ENCODE measurements at places on chromosomes 11 and 22.

DNA sequence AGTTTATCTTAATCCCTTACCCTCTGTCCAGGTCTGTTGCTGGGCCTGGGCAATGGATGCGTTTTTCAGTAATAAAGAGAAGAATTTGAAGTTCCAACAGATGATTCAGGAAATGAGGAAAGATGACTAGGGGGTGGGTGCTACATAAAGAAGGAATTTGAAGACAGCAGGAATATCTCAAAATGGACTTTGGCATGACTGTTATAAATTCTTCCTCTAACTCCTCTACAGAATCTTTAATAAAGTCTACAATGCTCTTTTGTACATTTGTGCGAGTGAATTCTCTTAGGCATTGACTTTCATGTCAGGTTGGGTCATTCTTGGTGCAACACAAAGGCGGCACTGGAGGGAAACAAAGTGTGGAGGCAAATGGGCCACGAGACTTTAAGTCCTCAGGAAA is 35.1 kb upstream of the PRSS23 start:
- no peak for DNase-seq

- DNase-seq, result no peak
These were observed 663.9 kb downstream of the DLG2 start for GRCh38 chr11:84963240-84963639.

DNA sequence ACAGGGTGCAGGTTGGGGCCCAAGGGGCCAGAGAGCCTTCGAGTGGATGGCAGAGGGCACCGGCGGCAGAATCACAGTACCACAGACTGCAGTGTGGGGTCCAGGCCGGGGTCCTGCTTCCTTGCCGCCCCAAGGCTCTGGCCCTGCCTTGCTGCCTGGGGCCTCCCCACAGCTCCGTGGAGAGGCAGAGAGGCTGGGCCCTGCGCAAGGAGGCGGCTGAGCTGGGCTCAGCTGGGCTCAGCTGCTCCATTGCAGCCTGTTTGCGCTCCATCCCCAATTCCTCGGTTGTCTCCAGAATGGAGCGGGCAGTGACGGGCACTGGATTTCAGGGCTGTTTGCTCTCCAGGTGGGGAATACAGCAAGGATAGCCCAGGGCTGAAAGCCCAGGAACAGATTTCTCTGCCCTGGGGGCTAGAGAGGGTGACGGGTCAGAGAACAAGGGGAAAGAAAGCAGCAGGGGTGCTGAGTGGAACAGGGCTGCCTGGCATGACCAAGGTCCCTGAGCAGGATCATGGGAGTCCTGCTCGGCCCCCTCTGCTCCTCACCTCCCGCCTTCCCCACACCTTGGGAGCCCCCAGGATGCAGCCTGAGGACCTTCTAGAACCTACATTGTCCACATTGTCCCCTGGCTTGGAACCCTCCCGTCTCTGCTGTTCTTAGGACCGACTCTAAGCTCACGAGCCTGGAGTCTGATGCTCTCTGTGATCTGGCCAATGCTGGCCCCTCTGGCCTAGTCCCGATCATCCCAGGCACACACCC is 18.9 kb downstream of the MRGPRG start:
- no peak for DNase-seq

DNA sequence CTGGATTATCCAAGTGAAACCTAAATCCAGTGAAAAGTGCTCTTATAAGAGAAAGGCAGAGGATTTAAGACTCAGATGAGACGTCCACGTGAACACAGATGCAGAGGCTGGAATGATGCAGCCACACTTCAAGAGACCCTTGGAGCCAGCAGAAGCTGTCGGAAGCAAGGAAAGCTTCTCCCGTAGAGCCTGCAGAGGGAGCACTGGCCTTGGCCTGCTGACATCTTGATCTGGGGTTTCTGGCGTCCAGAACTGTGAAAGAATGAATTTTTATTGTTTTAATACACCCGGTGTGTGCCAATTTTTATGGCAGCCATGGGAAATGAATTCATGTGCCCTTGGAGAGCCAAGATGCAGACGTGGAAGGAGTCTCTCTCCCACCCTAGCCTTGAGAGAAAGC is 407.0 kb upstream of the B3GAT1 start:
- DNase-seq, result no peak

- DNase-seq, result no peak
These were observed 88.4 kb downstream of the ARHGAP8 start for GRCh38 chr22:44840611-44841322.

DNA sequence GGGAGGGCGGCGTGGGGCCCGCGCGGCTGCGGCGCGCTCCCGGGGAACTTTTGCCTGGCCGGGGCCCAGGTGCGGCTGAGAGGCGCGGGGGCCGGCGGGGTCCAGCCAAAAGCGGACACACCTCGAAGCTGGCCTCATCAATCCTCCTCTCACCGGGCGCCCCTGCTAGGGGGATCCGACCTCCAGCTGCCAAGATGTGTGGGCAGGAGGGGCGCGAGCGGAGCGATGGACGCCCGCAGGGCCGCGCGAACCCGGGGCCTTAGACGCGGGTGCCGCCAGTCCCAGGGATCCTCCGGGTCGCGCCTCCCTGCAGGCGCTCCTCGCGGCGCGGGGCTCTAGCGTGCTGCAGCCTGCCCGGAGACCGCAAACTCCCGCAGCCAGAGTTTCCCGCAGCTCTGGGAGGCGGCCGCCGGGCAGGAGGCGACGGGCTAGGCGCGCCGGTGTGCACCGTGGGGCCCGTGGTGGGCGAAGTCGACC is 785 bp downstream of the IGSF9B start:
- DNase-seq, result no peak

DNA sequence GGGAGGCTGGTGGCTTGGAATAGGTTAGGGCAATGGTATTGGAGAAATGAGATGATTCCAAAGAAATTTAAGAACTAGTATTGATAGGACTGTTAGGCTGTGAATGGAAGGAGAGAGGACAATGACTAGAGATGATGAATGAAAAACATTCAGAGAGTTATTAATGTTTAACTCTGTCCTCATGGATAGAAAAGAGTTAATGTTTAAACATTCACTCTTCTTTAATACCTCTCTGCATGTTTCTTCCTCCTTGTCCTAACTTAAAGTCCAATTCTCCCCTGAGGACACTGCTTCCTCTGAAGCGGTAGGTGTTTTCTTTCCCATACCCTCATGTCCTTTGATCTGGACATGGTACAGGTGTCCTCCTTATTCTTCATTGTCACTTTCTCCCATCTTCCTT is 13.4 kb downstream of the CHEK1 start:
- DNase-seq, result no peak

DNA sequence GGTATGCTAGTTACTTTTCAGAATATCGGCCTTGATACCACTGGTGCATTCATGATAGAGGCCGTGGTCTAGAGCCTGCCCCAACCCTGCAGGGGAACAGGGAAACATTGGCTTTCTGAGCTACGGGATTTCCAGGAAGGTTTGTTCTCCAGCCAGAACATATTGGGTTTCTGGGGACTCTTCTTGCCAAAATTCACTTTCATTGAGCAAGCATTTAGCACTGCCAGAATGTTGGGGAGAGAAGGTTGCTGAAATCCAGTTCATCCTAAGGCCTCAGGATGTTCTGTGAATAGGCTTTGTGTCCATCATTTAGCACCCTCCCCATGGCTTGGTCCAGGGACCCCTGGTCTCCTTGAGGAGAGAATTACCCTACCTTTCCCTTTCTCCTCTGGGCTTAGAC is 36.7 kb downstream of the DRG1 start:
- no peak for DNase-seq

DNA sequence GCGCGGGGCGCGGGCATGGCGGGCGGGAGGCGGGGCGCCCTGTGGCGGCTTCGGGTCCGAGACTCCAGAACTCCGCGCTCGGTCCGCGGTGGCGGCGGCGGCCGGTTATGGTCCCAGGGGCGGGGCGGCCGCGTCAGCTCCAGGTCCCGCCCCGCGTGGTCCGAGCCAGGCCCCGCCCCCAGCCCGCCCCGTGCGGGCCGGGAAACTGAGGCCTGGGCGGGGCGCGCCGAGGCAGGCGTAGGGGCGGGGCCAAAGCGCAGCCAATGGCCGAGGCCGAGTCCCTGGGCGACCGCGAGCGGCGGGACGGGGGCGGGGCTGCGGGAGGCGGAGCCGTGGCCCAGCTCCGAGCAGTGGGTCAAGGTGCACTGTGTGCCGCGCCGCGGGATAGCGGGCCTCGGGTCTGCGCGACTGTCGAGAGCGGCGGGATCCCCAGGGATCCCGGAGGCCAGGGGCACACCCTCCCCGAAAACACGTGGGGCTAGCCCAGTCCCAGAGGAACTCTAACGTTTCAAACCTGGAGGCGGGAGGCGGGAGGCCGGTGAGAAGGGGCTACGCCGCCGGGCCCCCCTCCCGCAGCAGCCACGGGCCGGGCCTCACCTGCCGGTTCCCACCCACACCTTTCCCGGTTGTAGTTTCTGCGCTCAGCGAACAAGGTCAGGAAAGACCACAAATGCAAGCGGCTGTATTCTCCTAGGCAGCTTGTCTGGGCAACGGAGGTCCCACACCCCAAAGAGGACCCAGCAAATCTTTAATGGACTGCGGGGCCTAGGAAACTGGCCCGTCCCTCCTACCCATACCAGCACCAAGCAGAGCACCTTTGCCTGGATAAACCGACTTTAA is at the start of gene SLC25A1:
Gene SLC25A1, minus strand, starts transcription at position 80 of the 840 bp plus-strand sequence. Its CDS starts 63 bp downstream, at position 17.
- DNase-seq, result peak; percentile 85

DNA sequence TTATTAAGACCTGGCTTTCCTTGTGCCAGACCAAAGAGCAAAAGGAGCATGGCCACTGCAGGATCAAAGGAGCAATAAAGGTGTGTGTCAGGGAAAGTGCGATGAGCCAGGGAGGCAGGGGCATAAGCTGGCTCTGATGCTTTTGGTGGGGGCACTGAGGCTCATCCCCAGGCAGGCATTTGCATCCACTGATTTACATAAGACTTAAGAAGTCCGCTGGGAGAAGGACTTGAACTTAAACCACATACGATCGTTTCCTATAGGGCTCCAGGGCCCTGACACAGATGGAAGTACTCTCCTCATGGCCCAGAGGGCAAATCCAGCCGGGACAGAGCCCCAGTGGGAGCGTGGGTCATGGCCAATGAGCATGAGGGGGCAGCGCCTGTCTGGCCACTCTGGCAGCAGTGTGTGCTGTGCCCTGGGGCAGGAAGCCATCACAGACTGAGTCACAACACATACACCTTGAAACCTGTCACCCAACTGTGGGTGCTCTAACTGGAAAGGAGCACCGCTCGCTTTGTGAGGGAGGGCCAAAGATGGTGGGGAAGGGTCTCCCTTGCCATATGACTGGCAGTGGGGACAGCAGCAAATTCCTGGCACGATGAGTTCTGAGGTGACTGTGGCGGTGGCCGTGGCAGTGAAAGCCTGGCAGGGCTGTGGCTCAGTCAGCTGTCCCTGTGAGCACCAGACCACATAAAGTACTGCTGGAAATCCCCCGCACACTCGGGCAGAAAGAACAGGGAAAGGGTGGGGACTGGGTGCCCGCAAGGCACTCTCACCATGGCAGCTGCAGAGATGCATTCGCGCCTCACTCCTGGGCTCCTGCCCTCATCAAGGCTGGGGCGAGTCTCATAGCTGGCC is 79.4 kb upstream of the LMO1 start:
- DNase-seq, result no peak

- no peak for DNase-seq
These were observed 10.8 kb downstream of the RPS13 start for GRCh38 chr11:17066691-17067090.

DNA sequence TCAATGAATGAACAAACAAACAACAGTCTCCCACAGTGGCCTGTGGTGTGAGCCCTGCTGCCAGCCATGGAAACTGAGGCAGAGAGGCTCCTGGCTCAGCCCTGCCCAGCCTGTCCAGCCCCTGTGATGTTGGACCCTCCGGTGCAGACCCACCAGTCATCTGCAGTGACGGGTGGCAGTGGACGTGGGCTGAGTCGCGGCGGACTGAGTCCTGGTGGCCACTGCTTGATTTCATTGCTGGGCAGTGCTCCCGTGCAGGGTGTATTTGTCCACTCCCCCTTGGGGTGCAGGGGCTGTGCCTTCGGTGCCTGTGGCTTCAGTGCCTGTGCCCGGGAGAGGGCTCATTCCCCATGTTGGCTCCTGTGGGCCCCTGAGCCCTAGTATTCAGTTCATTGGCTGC is 31.9 kb upstream of the MUC5AC start:
- DNase-seq, result no peak

DNA sequence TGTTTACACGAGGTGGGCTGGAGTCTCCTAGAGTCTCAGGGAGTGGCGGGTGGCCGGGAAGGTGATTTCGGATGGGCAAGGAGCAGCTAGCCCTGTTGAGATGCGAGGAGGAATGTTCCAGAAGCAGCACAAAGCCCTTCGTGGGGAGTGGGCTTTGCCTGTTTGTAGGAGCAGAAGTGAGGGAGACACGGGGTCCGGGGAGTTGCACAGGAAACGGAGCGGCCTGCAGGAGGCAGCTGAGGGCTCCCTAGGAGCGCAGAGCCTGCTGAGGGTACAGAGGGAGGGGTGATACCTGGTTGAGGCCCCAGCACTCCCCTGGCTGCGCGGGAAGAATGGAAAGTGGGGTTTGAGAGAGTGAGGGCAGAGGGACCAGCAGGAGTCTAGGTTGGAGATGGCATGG is 847.2 kb downstream of the TBC1D22A start:
- no peak for DNase-seq

- DNase-seq, result no peak
These were observed 73.3 kb downstream of the PARVB start for GRCh38 chr22:44097263-44098020.

- DNase-seq, result no peak
These were observed 965 bp downstream of the OSBPL5 start for GRCh38 chr11:3164138-3164551.

DNA sequence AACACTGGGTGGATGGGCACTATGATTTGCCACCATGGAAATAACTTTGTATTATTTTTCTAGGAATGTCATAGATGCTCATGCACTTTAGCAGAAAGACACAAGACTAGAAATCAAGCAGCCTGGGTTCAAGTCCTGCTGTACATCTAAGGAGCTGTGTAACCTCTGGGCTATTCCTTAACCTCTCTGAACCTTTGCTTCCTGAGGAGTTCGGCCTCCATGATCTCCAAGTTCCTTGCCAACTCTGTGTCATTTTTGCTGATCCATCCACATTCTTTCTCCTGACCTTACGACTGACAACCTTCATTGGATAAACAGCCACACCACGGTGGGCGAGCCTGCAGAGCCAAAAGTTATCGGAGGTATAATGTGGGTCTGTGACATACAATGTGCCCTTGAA is 24.1 kb downstream of the ETS1 start:
- no peak for DNase-seq

GRCh38 chr11:93653080-93653479 is 8.4 kb upstream of the CEP295 start:
- DNase-seq, result no peak

- DNase-seq, result no peak
These were observed 94.8 kb downstream of the BDNF start for GRCh38 chr11:27605422-27605821.

DNA sequence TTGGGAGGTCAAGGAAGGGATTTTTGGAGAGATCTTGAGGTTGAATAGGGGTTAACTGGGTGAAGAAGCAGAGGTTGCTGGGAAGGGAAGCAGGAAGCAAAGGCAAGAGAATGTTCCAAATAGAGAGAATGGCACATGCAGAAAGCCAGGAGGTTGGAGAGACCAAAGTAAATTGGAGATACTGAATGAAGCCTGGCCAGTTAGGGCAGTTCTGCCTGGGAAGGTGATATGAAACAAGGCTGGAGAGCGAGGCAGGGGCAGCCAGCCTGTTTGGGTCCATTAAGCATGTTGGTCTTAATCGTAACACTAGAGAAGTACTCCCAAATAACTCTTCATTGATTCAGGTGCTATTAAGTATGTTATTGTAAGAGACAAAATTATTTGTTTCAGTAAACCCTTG is 48.2 kb downstream of the ZNF143 start:
- DNase-seq, result no peak

GRCh38 chr11:77407613-77408012 is 66.3 kb downstream of the PAK1 start:
- no peak for DNase-seq

GRCh38 chr11:46277313-46277621 is 195 bp upstream of the CREB3L1 start:
- DNase-seq, result no peak

All from stimulated activated CD4-positive, alpha-beta T cell treated with anti-CD3 and anti-CD28 coated beads, Interleukin-4, amount 100 ng/mL, for 24 hours (primary cell).